Epithelial cell of prostate (primary cell): ENCODE measurements at places on chromosomes 3 and 15.

DNA sequence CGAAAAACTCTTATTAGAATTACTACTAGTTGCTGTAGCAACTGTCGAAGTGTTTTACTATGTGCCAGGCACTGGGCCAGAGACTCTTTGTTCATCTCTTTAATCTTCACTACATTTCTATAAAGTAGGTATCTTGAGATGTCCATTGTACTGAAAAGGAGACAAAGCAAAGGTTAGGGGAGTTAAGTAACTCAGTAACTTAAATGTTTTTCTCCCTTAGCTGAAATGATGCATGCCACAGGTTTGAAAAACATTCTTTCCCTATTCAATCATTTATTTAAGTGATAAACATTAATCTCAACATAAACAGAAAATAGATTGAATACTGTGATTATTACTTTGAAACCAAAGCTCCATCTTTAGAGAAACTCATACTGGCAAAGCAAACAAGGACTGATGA, 776.2 kb downstream of the FHIT start:
- DNase-seq = no peak

GRCh38 chr15:57892181-57892580, 173.3 kb downstream of the ALDH1A2 start:
- no peak for DNase-seq

- no peak for DNase-seq
Measured at GRCh38 chr3:63862804-63863149, 828 bp downstream of the THOC7 start.

- DNase-seq = no peak
Measured at GRCh38 chr3:127970966-127971592, 56.0 kb downstream of the KBTBD12 start.

- DNase-seq = no peak
Measured at GRCh38 chr3:134615743-134616142, 35.1 kb downstream of the KY start.

GRCh38 chr3:37961622-37962431, 28.8 kb upstream of the VILL start:
- DNase-seq = no peak

DNA sequence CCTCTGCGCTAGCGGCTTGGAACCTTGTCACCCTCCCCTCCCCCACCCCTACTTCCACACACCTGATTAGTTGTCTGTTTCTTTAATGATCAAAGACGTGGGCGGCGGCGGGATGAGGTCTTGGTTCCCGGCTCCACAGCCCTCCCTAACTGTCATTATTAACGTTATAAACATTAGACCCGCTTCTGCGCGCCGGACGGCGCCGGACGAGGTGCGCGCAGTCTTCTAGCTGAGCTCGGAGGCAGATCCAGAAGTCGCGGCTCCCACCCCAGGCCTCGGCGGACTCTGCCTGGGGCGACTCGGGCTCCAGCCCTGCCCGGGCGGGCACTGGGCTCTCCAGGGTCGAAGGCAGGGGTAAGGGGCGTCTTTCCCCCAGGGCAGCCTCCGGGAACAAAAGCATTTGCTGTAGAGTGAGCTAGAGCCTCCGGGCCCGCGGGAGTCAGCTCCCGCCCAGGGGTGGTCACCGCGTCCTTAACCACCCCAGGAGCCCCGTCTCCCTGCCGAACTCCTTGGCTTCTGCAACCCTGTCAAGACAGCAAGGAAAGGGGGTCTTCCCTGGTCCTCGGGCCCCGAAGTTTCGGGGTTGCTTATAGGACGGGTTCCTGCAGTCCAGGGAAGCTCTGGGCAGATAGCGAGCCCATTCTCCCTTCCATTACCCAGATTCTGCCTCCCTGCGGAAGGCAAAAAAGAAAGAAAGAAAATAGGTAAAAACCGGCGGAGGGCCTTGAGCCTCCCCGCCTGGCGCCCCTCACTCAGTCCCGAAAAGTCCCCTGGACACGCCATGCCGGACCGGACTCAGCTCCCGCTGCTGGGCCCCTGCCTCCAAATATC, 2.2 kb upstream of the ISLR2 start:
- no peak for DNase-seq

- no peak for DNase-seq
Measured at GRCh38 chr15:40102897-40103858, 5.5 kb downstream of the BMF start.
